ENCODE measurements at places on chromosomes 5 and 9. TPM values are rescaled to one million over a fixed set of nuclear protein-coding genes. Genes with fewer than 3 reads are reported as not detected.

GRCh38 chr5:179830818-179831468, 10.2 kb downstream of the SQSTM1 start:
- DNase-seq = no peak

Gene TICAM2
- 5.5 TPM for polyA plus RNA-seq

DNA sequence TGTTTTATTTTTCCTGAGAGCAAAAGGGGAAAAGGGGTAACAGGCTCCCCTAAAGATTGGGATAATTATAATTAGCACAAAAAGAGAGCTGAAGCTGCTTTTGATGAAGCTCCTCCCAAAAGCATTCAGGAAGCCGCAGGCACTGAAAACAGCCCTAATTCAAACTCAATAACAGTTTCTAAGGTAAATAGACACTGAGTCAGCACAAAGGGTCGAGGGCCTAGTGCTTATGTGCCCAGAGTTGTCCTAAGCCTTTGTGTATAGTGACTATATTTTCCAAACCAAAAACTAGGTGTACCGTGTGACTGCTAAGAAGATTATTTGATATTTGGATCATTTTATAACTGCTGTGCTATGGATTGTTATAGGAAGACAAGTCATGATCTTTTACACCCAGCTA, 67.7 kb downstream of the HMHB1 start:
- DNase-seq = no peak

Gene DNAH5
- 2.0 TPM for polyA plus RNA-seq

- DNase-seq = no peak
Measured at GRCh38 chr9:14281136-14281795, 32.7 kb downstream of the NFIB start.

DNA sequence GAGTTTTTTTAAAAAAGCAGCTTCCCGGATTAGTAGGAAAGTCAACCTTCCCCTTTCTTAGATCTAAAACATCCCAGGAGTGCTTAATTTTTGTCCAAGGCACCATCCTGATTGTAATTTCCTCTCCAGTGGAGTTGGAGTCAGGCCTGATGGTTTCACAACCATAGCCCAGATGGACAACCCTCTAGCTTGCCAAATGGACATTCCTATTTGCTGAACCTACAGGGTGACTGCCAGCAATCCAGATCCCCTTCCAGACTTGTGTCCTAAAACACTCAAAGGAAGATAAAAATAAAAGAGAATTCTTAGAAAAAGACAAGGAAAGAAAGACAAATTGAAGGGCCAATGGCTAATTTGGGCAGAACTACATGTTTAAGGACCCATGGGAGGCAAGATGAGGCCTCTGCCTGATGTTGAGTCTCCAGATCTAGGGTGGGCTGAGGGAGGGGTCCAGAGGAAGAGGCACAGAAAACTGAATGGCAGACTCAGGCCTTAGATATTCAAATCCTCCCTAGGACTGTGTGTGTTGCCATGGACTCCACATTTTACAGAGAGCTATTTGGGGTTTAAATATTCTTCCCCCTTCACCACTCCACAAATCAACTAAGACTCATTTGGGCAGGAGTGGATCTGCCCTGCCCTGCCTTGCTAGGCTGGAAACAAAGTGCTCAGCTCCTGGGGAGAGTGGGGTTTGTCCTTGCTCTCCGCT, 38.5 kb upstream of the SLC44A1 start:
- peak; percentile 85 for DNase-seq

DNA sequence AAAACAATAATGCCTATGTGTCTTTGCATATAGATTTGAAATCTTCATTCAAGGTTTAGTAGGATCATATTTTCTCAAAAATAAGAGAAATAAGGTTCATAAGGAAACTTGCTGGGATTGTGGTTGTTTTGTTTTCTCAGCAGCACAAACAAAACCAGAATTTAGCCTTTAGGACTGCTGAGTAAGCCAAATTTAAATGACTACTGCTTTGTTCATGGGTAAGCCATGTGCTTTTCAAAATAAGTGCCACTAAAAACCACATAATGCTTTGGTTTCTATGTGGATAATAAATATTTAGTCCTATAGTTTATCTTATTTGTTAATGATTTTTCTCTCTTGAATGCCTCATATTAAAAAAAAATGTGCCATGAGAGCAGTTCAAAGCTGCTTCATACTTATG, 38.8 kb downstream of the PTCD2 start:
- DNase-seq = no peak

GRCh38 chr9:91423785-91424402, at the start of gene NFIL3:
TSS of gene NFIL3 (minus strand) at chr9:91423832. CDS start at chr9:91410734, 13,098 bp downstream.
- DNase-seq = peak; percentile 83

Data from right lung (tissue), 10 donors.